Spinal cord (tissue), 10 donors: ENCODE measurements at places on chromosomes 2 and 18. TPM values are rescaled to one million over a fixed set of nuclear protein-coding genes. Genes with fewer than 3 reads are reported as not detected.

- DNase-seq = no peak
Observed at GRCh38 chr2:96550787-96551604, 14.4 kb downstream of the ARID5A start.

- no peak for DNase-seq
Observed at GRCh38 chr18:50410008-50410407, 35.2 kb downstream of the SKA1 start.

Gene EMILIN1
- 20.9 TPM for total RNA-seq

Gene VWA3B
- total RNA-seq = 4.1 TPM
